Stimulated activated CD8-positive, alpha-beta memory T cell treated with anti-CD3 and anti-CD28 coated beads, Interleukin-4, amount 100 ng/mL, for 4 hours (primary cell): ENCODE measurements at places on chromosomes 16 and 17.
A peak's percentile ranks its signal among the peaks of the same experiment; 100 is the strongest.

DNA sequence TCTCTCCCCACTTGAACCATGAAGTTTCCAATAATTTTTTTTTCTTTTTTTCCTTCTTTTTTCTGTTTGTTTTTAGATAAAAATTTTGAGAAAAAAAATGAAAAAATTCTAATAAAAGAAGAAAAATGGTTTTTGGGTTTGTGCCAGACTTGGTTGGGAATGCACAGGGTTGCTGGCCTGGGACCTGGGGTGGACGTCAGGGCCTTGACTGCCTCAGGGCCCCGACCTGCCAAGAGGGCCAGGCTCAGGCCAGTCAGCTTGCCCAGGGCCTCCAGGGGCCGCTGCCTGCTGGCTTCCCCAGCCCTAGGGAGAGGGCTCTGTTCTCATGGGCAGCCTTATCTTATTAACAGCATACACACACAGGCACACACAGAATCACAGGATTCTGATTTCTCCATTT is 6.5 kb downstream of the TBX6 start:
- no peak for DNase-seq

- DNase-seq, result no peak
Observed at GRCh38 chr17:81322271-81323082, 27.4 kb upstream of the SLC38A10 start.

DNA sequence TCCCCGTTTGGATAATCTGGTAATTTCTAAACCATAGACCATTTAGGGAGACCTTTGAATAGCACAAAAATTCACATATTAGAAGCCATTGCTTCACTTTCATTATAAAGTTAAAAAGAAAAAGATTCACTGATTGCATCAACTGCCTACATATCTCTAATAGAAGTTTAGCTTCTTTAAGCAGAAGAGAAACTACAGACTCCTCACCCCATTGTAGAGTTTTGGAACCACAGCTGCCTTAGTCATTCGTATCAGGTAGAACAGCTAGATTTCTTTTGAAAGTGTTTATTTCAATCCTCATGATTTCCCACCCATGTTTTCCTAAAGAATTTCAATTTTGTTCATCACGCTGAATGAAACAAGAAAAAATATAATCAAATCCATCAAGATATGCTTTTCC is 144.8 kb downstream of the CDH8 start:
- no peak for DNase-seq

- DNase-seq, result no peak
Observed at GRCh38 chr16:73568769-73569168, 520.8 kb upstream of the ZFHX3 start.

- DNase-seq, result no peak
Observed at GRCh38 chr17:61524319-61524718, 66.7 kb downstream of the NACA2 start.

DNA sequence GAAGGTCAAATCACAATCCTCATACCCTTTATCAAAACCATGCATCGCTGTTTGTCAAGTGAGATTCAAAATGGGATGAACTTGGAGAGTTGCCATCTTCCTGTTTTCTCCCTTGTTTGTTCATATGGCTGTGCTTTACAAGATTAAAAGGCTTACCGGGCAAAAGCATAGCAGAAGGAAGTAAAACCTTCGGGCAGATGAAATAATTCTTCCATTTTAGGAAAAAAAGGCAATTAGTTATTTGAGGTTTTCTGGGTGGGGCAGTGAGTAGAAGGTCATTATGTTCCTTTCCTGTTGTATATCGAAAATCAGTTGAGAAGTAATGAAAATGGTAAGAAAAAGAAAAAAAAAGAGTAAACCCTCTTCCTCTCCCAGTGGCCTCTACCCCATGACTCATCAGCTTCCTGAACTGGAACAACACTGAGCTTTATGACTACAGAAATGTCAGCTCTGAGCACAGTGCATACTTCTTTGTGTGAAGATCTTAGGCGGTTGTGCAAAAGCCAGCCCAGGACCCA is 369.2 kb downstream of the CDH13 start:
- DNase-seq, result no peak

DNA sequence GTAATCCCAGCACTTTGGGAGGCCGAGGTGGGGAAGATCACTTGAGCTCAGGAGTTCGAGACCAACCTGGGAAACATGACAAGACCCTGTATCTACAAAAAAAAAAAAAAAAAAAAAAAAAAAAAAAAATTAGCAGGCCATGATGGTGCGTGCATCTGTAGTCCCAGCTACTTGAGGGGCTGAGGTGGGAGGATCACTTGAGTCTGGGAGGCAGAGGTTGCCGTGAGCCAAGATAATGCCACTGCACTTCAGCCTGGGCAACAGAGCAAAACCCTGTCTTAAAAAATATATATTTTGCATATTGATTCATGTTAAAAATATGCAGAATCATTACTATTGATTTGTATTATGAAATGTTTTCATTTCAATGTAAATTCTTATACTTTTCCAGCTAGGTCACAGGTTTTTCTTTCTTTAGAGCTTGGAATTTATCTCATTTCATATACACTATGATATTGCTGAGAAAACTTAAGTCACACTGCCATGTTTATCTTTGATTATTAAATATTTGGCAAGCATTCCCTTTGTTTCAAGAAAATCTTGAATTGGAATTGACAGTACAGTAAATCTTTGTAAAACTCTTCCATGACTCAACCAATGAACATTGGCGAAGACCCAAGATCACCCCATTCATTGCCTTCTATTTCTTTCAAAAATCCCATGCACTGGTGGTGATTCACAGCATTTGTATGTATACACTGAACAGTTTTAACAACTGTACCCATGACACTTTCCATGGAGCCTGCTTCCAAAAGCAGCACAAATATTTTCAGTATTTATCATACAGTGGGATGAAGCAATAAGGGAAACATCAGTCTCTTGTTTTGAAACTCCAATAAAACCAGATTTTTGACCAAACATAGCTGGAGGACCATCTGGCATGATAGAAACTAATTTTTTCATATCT is 83.5 kb upstream of the TNRC6A start:
- DNase-seq, result no peak

GRCh38 chr16:47568351-47568750 is 107.2 kb downstream of the PHKB start:
- DNase-seq, result no peak

- DNase-seq, result no peak
Observed at GRCh38 chr17:40610359-40610758, 37.3 kb downstream of the SMARCE1 start.

DNA sequence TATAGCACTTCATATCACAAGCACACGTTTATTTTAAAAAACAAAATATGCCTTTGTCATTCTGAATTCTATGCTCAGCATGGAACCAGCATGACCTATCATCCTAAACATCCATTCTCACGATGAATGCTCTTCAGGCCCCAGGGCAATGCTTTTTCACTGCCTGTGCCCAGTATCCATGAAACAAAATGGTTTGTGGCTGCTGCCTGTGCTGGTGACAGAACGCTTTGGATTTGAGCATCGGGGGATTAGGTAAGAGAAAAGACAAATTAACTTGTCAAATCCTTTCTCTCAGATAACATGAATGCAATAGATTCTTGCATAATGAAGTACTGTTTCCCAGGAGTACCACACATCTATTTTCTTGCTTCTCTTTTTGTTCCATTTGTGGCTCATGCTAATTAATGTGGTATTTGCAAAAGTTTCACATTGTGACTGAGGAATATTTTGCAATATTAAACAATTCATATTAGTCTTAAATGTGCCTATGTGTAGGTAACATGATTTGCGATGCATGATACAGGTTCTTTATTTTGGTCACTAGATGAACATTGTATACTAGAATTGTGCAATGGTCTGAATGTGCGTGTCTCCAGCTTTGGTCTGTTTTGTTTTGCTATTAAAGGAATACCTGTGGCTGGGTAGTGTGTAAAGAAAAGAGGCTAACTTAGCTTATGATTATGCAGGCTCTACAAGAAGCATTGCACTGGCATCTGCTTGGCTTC is 25.8 kb upstream of the SRSF1 start:
- no peak for DNase-seq

DNA sequence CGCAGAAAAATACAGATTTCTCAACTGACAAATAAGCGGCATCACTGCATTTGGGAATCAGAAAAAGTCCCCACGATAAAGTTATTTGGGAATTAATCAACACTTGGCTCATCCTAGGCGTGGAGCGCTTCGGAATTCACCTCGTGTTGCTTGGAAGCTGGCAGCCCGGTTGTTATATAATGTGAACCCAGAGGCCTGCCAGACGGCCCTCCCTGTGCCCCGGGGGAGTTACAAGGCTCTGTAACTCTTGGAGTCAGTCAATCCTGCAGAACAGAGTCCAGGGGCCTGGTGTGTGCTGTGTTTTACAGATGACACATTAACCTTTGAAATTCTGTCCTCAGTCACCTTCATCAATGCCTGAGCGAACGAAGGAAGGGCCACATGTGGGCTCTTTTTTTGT is 111.1 kb downstream of the PITPNC1 start:
- no peak for DNase-seq

DNA sequence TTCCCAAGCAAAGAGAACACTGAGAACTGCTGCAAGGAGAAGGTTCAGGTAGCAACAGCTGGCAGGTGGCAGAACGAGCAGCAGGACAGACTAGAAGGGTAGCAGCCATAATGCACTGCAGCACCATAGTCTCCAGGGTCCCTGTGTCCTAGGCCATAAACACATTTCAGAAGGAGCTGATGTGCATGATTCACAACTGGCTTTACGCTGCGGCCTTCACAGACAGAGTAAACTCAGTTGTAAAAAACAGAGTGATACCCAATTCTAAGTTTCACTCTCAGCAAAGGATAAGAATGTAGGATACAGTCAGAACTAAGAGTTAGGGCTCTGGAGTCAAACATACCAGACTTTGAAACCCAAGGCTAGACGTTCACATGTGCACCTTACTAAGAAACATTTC is 24.4 kb downstream of the ARHGAP17 start:
- no peak for DNase-seq

DNA sequence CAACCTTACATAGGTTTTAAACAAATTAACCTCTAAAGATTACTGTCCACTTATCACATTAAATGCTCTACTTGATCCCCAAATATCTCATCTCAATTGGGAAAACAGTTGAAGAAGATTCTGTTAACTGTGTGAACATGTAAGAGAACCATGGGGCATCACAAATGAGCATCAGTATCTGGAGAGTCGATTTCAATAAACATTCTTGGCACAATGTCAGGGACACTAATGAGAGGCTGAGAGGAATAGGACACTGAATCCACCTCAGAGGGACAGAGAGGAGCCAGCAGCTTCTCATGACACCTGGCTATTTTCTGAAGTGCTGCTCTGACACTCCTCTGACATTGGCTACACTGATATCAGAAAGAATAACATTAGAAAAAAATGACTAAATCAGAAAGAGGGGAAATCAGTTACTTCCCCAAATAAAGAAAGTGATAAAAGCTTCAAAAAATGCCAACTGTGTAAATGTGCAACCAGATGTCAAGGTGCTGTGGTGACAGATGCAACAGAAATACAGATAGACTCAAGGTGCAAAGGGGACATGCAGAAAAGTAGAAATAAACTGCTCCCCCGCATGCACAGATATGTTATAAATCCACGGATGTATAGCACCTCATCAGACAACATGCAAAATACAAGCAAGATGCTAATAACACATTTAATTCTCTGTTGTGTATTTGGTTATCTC is 67.4 kb downstream of the SNX11 start:
- no peak for DNase-seq

DNA sequence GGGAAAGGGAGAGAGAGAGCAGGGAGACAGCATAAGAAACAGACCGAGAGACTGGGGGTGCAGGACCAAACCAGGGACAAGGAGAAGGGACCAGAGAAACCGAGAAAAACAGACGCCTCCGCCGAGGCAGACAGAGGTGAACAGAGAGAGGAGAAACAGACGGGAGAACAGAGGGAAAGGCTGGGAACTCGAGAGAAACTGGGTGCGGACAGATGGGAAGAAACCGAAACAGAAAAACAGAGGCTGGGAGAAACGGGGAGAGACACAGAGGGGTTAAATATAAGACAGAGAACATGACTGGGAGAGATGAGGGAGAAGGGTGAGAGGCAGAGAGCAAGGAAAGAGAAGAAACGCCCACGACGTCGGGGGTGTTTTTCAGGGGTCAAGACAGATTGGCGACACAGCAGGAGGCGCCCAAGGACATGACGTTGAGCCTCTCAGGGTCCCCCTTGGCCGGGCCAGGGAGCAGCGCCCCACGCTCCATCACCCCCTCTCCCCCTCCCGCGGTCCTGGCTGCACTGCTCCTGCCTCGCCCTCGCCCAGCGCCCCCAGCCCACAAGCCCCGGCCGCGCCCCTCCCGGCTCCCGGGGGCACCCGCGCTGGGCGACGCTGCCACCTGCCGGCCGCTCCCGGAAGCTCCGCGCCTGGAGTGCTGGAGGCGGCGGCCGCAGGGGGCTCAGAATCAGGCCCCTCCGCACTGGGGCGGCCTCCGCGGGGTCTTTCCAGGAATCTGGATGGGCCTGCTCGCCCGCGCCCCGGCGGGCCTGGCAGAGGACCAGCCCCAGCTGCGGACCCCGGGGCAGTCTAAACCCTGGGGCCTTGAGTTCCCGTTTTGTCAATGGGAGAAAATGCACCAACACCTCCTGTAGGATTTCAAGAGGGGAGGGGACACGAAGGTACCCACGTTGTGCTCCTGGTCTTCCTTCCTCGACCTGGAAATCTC is 1.3 kb upstream of the TMEM92 start:
- peak; percentile 16 for DNase-seq

GRCh38 chr17:50203086-50203485 is 1.7 kb upstream of the COL1A1 start:
- no peak for DNase-seq

DNA sequence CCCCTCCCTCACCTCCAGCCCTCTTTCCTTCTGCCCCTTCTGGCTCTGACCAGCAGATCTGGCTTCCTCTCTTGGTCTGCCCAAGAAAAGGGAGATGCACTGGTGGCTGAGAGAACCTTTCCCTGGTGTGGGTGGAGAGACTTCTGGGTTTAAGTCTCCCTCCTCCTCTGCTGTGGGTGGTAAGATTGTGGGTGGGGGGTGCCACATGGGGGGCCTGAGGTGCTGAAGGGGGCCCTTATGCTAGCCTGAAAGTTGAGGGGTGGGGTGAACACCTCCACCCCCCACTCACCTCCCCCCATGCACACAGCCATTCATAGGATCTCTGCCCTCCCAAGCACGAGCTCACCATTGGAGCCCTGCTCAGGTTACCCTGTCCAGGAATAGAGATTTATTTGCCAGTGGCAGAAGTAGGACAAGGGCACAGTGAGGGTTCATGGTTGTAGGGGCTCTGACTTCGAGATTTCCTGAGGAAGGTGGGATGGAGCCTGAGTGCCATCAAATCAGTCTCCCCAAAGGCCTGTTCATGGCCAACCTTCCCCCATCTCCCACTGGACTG is 1.7 kb upstream of the STAC2 start:
- no peak for DNase-seq

- no peak for DNase-seq
Observed at GRCh38 chr17:69962436-69962995, 112.5 kb upstream of the KCNJ16 start.
